Substantia nigra (tissue), 51 donors: ENCODE measurements at places on chromosomes 1 and 21.

- no peak for DNase-seq
These were observed 57.6 kb downstream of the PLPPR5 start for GRCh38 chr1:98947071-98947470.

DNA sequence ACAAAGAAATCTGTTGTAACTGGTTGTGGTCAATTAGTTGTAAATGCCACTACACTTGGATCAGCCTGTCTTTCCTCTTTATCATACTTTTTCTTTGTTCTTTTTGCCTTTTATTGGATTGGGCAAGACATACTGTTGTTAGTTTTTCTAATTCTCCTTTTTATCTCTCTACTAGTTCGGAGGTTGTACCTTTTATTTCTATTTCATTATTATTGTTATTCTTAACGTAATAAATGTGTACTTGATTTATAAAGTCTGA lies 59.2 kb downstream of the IVNS1ABP start:
- DNase-seq, result no peak

DNA sequence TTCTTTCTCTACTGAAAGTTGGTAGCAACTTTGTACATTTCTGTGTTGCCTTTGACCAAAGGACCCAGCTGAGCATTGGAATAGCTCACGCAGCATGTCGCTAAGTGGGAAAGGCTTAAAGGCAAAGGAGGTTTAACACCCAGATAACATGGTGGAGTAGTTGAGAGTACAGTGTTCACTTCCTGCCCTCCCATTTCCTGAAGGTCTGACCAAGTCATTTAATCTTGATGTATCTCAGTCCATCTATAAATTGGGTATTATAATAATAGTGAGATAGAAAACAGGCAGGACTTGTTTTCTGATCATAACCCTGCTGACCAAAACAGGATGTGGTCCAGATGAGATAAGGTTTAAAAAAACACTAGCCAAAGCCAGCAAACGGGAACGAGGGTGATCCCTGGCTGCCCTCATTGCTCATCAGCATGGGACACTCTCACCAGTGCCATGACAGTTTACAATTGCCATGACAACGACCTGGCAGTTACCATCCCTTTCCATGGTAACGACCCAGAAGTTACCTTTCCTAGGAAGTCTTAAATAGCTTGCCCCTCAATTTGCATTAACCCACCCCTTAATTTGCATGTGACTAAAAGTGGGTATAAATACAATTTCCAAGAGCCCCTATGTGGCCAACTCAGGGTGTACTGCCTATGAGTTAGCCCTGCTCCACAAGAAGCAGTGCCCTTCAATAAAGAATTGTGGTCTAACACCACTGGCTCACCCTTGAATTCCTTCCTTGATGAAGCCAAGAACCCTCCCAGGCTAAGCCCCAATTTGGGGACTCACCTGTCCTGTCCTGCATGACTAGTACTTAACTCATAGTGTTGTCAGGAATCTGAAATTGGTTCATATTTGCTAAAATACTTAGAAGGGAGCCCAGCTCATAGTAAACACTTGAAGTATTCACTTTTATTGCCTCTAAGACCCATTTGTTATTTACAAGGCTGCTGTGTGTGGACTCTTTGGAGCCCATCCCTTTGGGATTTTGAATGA lies 28.4 kb upstream of the FHAD1 start:
- DNase-seq, result no peak

GRCh38 chr1:184647471-184647870 lies 107.2 kb downstream of the EDEM3 start:
- DNase-seq, result no peak

GRCh38 chr1:53367503-53368313 lies 39.8 kb upstream of the LRP8 start:
- DNase-seq, result no peak

GRCh38 chr1:30450148-30450817 lies 273.1 kb downstream of the MATN1 start:
- no peak for DNase-seq

DNA sequence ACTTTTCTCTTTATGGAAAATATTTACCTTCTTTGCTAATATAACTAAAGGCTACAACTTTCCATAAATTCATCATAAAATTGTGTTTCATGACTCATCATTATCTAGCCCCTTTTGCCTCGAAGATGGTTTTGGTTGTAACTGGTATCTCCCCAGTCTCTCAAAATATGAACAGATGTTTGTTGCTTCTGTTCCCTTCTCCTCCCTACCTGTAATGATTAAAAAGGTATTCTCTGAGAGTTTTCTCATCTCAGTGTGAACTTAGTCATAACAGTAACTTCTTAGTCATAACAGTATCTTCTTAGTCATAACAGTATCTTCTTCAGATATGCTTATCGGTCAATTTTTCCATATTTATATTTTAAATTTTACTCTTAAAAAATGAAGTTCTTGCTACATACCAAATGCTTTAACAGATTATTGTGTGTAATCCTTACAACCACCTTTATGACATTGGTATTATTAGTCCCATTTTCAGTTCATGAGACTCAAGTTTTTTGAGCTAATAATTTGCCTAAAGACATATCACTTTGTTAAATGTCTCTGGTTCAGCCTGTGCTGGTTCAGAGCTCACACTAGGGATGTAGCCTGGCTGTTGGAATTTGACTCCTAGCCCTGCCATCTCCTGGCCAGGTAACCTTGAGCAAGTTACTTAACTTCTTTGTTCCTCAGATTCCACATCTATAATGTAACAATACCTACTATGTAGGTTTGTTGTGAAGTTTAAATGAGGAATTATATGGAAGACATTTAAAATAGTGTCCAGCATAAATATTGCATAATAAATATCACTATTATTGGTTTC lies 32.6 kb downstream of the ATP1B1 start:
- no peak for DNase-seq

DNA sequence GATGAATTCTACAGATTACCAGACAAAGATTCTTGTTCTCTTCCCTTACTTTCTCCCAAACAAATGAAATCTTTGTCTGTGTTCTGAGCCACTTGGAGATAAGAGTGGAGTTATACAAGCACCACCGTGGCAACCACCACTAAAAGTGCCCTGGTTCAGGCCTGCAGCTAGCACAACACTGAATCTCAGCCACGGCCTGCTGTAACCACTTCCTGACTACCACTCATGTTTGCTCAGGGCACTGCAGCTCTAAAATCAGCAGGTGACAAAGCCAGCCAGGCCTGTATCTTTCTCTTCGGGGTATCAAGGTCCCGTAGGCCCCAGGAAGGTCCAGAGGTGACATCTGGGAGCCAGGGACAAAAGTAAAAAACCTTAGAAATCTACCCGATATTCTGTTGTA lies 3.2 kb upstream of the OR2T6 start:
- no peak for DNase-seq

DNA sequence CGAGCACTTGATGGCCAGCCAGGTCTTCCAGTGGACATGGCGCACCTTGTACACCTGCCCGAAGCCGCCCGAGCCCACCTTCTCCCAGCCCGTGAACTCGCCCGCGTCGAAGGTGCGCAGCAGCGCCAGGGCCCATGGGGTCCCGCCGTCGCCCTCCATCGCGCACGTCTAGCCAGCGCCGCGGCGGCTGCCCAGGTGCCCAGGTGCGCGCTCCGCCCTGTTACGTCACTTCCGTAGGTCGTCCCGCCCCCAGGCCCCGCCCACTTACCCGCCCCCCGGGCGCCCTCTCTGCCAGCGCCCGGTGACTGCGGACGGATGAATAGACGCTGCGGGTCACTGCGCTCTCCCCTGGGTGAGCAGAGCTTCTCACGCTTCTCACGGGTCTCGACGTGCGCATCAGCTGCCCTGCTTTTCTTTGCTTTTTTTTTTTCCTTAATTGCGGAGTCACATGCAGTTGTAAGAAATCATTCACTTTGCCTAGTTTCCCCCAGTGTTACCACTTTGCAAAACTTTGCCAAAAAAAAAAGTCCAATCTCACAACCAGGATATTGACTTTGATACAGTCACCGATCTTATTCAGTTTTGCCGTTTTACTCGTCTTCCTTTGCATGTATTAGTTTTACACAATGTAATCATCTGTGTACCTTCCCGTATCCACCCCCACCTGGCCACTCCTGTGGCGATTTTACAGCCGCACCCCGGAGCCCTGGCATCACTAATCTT lies at the start of gene RIPK4:
RIPK4 (minus strand) TSS at position 170 of the 723 bp plus-strand sequence; CDS start at position 159, 11 bp downstream.
- no peak for DNase-seq

- DNase-seq, result peak; percentile 61
These were observed 22.9 kb upstream of the FAM20B start for GRCh38 chr1:179002552-179003345.

DNA sequence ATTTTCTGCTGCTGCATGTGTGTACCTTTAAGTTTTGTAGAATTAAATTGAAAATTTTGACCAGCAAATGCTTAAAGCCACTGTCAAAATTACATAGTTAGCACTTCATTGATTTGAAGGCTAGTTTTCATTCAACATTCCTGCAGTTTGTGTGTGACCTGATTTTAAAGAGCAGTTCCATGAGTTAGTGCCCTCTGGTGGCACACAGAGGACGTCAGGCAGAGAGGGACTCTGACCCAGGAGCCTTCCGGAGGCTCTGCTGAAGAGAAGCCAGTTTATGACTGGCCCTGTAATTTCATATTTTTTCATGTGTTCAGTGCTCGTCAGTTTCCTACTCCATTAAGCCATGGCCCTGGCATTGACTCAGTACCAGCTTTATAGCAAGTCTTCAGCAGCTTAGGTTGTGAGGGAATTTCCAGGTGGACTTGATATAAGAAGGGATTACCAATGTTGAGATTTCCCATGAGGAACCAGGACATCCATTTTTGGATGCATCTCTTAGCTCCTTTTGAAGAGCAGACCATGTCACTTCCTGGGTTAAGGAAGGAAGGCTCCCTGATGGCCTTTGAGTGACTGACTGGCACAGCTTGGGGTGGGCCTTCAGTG lies 104.7 kb downstream of the CAMTA1 start:
- peak; percentile 36 for DNase-seq

GRCh38 chr1:189658381-189658780 lies 819.3 kb downstream of the BRINP3 start:
- DNase-seq, result no peak

- DNase-seq, result no peak
These were observed 11.4 kb downstream of the TTC34 start for GRCh38 chr1:2789986-2790581.

DNA sequence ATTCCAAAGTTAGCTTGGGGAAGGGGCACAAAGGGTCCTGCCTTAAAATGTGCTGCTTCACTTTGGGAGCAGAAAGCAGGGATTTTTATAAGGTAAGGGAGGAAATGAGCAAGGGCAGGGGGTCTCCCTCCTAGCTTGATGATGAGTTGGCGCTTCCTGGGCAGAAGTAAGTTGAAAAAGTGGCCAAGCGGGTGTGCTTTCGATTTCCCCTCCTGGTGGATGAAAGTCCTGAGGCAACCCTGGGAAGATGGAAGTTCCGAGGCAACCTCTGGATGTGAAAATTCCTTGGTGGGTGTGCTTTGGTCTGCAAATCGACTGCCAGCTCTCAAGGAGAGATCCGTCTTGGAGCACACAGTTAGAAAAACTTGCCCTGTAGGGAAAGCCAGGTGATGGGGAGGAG lies 41.7 kb upstream of the CD2 start:
- DNase-seq, result no peak

DNA sequence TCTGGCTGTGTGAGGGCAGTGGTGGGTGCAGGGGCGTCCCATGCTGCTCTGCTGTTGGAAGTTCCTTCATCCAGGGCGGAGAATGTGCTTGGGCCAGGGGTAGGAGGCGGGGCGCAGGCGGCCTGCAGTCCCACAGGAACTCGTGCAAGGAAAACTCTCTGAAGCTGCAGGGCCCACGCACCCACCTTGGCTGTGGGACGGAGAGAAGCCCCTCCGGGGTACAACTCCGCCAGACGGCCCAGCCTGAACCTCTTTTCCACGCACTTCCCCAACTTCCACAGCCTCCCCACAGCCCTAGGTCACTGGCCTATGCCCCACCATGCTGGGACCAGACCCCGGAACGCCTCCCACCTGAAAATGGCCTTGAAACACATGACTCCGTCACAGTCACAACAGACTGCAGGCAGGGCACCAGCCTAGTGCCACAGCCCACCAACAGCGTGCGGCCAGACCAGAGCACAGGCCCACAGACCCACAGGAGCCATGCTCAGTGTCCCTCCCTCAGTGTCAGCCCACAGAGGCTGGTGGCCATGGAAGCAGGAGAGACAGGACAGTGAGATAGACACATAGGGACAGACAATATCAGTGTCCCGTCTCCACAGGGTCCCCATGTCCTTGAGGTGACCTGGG lies 47.8 kb downstream of the WNT9A start:
- DNase-seq, result no peak

DNA sequence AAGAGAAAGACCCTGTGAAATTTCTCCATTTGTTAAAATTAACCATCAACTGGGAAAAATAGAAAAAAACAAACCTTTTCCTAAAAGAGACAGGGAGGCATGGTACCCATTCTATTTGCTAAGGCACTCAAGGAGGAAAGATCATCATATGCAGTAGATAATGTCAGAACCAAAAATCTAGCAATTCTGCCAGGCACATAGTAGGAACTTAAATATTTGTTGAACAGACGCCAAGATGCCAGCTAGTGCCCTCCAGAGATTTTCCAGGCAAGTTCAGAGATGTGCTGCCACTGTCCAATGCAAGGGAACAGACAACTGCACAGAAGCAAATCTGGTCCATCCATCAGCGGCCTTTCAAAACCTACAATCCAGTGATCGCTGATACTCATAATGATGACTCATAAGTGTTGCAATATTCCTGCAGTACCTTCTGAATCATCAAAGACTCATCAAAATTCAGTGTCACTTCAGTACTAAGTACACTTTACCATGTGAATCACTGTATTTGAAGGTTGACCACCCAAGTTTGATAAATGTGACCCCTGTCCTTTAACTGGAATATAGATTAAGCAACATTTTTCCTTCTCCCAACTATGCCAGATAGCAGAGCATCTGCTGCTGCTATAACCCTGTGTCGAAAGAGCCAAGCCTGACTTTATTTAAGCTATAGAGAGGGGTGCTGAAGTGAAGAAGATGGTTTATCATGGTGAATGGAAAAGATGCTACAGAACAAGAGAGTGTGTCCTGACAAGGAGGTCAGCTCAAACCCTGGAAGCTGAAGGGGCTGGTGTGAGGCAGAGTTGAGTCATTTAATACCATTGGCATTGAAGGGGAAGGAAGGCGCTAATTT lies 99.1 kb downstream of the MT1HL1 start:
- no peak for DNase-seq

- DNase-seq, result no peak
These were observed 143.1 kb downstream of the IFI44 start for GRCh38 chr1:78792756-78793155.

DNA sequence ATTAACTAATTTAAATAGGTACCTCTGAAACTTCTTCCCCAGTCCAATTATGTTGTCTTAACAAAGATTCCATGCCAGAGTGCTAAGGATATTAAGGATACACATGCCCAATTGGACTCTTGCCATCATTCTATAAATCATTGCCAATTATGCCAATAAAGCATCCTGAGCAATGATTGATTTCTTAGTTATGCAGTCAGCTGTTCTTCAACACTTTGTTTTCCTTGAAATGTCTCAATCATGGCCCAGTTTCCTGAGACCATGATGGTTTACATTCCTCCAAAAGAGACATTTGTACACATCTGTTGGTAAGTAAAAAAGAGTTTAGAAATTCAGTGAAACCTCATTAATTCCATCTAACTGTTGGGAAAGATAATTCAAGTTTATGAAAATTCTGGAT lies 180.4 kb upstream of the PKN2 start:
- DNase-seq, result no peak

GRCh38 chr1:190258003-190258402 lies 219.7 kb downstream of the BRINP3 start:
- DNase-seq, result no peak
